NCI-H446 (cell line): ENCODE measurements at places on chromosomes 13 and 19.

- DNase-seq, result no peak
These were observed 140.1 kb downstream of the RGCC start for GRCh38 chr13:41597348-41598041.

GRCh38 chr19:6660930-6661329 lies 9.0 kb downstream of the TNFSF14 start:
- no peak for DNase-seq

DNA sequence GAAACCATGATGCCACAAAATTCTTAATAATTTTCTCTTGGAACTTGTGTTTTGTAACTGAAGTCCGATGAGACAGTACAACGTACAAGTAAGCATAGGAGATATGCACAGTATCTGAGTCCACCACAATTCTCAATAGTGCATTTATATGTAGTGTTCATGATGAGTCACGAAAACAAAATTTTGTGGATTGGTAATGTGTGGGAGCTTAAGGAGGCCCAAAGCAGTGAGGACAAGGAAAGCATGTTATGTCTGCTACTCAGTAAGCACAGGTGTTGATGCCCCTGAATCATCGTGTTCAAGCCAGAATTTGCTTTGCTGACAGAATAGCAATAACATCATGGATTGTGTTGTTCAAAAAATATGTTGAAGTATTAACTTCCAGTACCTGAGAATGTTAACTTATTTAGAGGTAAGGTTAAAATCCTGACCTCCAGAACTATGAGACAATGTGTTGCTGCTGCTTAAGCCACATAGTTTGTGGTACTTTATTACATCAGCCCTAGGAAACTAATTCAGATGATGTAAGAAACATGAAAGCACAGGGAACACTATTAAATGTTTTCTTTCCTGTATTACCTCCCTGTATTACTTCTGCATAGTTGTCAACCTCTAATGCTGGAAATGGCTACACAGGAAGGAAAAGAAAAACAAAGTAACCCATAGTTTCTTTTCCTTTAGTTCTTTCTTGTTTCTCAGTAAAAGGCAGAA lies 201.3 kb downstream of the SLITRK6 start:
- DNase-seq, result no peak

- no peak for DNase-seq
These were observed 334.7 kb downstream of the IRS2 start for GRCh38 chr13:109451726-109452125.

DNA sequence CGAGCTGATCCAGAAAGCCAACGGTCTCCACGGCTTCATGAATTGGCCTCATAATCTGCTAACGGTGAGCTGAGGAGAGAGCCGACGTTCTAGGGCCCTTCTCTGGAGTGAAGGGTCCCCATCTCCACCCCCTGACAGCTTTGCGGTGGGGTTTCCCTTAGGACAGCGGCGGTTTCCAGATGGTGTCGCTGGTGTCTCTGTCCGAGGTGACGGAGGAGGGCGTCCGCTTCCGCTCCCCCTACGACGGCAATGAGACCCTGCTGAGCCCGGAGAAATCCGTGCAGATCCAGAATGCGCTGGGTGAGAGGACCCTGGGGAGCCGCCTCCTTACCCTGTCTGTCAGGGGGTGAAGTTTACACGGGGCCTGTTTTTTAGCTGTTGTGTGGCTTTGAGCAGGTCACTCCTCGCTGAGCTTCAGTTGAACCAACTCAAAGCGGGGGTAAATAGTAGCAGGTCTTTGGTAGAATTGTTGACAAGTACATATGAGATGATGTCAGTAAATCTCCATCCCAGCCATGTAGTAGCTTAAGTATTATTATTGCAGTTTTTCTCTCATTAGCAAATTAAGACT lies 801 bp downstream of the QTRT1 start:
- DNase-seq, result peak; percentile 45

- peak; percentile 50 for DNase-seq
These were observed 12.2 kb downstream of the CIC start for GRCh38 chr19:42281146-42281826.

DNA sequence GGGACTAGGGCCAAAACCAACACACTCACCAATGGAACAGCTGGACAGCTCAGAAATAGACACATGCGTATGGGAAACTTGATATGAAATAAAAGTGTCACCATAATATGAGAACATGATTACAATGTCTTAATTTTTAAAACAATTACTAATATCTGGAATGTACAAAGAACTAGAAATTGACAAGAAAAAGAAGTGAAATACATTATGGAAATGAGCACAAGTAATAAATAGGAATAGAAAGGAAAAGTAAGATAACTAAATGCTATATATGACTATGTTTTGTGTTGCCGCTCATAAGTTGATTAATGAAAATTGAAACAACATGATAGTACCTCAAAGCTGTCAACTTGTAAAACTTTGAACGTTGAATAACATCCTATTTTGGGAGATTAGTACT lies 801.1 kb downstream of the SLITRK5 start:
- DNase-seq, result no peak
